Bladder microvascular endothelial cell (primary cell): ENCODE measurements at places on chromosomes 6 and 20. TPM values are rescaled to one million over a fixed set of nuclear protein-coding genes. Genes with fewer than 3 reads are reported as not detected.

The CST5 gene
- total RNA-seq: not detected in 2 replicates

The CRIP3 gene
- total RNA-seq: 0.19 TPM in 1 of 2 replicates, not detected in the other

The SOBP gene
- total RNA-seq: 0.16 and 0.76 TPM in 2 replicates

The CD24 gene
- total RNA-seq: 0.49 and 2.5 TPM in 2 replicates

The ZFP57 gene
- not detected in 2 replicates for total RNA-seq

The CST7 gene
- not detected in 2 replicates for total RNA-seq

The SCRT2 gene
- total RNA-seq: not detected in 2 replicates

The MOG gene
- not detected in 2 replicates for total RNA-seq

The CNKSR3 gene
- 4.2 and 22.3 TPM in 2 replicates for total RNA-seq

The OR2H2 gene
- total RNA-seq: not detected in 2 replicates

The NFKBIL1 gene
- 18.3 and 27.2 TPM in 2 replicates for total RNA-seq

The FNDC1 gene
- total RNA-seq: under 0.01 TPM in 2 replicates

The TCEA2 gene
- total RNA-seq: 26.4 and 32.9 TPM in 2 replicates

The DSN1 gene
- 21.0 and 22.8 TPM in 2 replicates for total RNA-seq
